ENCODE measurements at places on chromosomes 2 and 18. TPM values are rescaled to one million over a fixed set of nuclear protein-coding genes. Genes with fewer than 3 reads are reported as not detected.
A peak's percentile ranks its signal among the peaks of the same experiment; 100 is the strongest.

DNA sequence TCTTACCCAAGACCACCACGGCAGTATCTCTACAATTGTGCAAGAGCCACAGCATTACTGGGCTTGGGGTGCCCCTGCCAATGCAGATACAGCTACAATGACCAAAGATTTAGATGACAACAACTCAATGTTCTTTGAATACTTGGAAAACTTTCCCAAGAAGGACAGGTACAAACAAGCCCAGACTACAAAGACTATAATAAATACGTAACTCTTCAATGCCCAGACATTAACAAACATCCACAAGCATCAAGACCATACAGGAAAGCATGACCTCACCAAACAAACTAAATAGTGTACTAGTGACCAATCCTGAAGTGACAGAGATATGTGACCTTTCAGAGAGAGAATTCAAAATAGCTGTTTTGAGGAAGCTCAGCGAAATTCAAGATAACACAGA, 62.8 kb downstream of the ICA1L start:
- no peak for DNase-seq

DNA sequence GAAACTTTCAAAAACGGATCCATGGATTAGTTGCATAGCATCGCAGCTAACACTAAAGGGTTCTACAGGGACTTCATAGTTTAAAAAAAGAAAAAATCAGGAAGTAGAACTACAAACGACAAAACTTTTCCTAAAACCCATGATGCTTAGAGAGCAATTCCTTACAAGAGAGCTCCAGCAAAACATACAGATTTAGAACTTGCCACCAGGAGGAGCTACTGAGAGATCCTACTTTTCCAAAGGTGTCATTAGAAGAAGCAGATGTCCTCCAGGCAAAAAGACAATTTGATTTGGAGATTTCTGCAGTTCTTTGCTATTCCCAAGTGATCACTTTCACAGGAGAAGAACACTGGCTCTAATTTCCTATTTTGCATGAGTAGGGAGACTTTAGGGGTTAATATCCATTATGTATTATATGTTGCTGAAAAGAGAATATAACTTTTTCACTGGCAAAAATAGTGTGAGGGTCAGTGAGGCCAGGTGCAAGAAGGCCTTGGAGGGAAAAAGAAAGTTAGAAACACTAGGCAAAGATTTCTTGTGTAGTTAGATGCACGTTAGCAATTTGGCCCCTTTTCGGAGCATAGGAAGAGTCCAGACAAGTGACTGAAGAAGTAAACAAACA, 436.2 kb downstream of the SUCLG1 start:
- DNase-seq: no peak

NYAP2 gene
- not detected for polyA plus RNA-seq

DNA sequence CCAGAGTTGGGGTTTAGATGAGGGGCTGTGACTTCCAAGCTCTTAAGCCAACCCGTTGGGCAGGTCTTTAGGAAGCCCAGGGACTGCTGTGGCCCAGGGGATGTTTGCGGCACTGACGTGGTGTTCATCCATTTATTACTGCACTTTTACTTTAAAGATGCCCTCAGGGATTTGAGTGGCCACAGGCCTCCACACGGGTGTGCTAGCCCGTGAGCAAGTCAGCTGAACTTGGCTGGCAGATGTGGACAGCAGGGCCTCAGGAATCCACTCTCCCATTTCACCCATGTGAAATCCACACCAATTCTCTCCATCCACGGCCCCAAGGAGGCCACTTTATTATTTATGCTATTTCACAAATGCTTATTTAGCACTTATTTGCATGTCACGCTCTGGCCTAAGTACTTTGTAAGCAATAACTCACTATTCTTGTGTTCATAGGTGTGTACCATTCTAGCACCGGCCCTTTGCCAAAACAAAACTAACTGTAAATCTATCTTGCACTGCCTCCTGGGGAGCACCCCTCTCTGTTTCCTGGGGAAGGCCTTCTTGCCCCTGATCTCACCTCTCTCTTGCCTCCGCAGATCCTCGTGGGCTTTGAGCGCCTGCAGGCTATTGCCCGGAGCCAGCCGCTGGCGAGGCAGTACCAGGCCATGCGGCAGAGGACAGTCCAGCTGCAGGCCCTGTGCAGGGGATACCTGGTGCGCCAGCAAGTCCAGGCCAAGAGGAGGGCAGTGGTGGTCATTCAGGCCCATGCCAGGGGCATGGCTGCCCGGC, 39.1 kb upstream of the GPR17 start:
- no peak for DNase-seq

GRCh38 chr2:24710806-24711205, 82.4 kb downstream of the PTRHD1 start:
- no peak for DNase-seq

KLHL29 gene
- 1.0 TPM for polyA plus RNA-seq

GRCh38 chr2:176581557-176582165, 312.4 kb downstream of the MTX2 start:
- DNase-seq: no peak

DNA sequence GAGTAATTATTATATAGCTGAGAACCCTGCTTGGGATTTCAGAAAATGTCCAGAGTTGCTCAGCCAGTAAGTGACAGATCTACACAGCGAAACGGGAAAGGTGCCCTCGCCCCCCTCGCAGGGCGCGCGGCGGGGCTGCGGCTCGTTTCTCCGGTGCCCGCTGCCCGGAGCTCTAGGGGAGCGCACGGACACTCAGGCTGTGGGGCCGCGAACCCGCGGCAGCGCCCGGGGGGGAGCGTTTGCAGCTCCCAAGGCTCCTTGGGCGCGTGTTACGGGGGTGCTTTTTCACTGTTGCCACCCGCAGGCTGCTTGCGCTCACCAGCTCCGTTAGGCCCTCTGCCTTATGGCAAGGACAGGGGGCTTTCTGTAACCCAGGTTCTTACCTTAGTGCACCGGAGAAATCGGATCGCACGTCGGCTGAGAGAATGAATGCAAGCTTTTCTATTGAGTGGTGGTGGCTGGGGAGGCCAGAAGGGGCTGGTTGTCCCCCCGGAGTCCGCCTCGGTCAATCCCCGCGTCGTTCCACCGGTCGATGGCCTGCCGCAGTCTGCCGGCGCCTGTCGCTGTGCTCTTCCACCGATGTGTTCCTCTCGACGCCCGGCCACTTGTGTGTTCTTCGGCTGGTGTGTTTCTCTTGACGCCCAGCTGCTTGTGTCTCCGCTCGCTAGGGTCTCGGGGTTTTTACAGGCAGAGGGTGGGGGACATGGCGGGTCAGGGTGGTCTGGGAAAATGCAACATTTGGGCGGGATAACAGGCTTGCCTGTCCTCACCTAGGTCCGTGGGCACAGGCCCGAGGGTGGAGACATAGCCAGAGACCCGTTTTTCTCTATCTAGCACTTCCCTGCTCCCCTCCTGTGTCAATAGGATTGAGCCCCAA, 758.8 kb upstream of the DDX18 start:
- no peak for DNase-seq

DNA sequence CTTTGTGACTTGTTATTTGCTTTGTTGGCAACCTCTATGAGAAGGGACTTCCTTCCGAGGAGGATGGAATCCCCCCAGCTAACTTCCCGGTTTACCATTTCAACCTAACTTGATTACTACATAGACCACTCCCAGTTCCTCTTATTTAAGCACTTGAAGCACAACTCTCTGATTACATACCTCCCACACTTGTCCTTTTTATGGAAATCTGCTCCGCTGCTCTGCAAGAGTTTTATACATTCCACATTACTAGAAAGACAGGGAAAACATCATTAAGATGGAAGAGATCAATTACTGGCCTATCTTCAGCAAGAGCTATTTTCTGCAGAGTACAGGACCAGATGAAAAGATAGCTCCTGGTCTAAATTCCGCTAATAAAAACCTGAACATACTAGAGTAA, 160.0 kb upstream of the PGAP1 start:
- DNase-seq: no peak

DNA sequence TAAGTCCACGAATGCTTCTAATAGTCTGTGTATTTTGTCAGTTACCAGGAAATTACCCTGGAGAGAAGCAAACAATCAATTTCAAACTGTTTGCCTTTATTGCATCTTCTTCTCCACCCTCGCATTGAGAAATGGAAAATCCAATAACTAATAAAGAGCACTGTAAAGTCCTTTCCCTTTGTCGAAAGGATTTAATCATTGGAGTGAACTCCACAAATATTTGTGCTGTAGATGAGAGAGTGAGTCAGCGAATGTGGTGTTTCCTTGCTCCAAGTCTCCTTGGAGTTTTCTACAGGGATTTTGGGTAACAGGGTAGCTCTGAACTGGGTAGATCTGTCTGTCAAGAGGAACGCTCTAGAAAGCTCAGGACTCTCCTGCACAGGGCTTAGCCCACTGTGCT, 240.2 kb downstream of the KCNS3 start:
- no peak for DNase-seq

DNA sequence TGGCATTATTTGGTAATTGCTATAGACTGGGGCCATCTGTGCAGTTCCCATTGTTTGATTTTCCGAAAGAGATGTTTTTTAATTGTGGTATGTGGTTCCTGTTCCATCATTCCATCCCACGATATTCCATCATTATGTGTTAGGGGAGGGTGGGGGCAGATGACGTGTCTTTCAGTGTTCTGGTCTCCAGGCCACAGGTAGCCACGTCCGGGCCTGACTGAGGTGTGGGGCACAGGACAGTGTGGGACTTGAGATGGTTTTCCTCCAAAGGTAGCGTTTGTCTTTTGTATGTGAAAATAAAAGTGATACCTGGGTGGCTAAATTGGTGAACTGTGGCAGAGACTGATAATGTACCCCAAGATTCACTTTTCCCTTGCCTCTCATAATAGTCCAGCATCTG, 192.2 kb upstream of the HAAO start:
- DNase-seq: no peak

DNA sequence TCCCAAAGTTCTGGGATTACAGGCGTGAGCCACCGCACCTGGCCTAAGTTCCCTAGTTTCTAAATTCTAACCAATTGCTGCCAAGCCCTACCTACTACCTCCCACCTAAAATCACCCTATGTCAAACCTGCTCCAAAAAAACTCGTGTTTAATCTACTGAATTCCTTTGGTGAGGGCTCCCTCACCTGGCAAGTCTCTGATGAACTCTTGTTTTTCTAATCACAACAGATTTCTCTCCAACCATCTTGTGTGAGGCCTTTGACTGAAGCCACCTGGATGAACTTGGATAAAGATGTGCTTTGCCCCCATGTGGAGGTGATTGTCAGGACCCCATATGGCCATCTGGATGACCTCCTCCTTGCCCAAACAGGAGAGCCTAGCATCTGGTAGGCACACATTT, 17.4 kb upstream of the SLC35G4 start:
- no peak for DNase-seq

- peak; percentile 62 for DNase-seq
These were observed 36.4 kb downstream of the WDSUB1 start for GRCh38 chr2:159249990-159250715.

- no peak for DNase-seq
These were observed 255.8 kb downstream of the FBXO15 start for GRCh38 chr18:73891572-73892421.

CLHC1 gene
- 1.7 TPM for polyA plus RNA-seq

- no peak for DNase-seq
These were observed 3.6 kb downstream of the ARID5A start for GRCh38 chr2:96540136-96540535.

GRCh38 chr18:44411976-44412375, 268.7 kb upstream of the SETBP1 start:
- no peak for DNase-seq

CSRNP3 gene
- 0.77 TPM for polyA plus RNA-seq

FEV gene
- polyA plus RNA-seq: not detected

DNA sequence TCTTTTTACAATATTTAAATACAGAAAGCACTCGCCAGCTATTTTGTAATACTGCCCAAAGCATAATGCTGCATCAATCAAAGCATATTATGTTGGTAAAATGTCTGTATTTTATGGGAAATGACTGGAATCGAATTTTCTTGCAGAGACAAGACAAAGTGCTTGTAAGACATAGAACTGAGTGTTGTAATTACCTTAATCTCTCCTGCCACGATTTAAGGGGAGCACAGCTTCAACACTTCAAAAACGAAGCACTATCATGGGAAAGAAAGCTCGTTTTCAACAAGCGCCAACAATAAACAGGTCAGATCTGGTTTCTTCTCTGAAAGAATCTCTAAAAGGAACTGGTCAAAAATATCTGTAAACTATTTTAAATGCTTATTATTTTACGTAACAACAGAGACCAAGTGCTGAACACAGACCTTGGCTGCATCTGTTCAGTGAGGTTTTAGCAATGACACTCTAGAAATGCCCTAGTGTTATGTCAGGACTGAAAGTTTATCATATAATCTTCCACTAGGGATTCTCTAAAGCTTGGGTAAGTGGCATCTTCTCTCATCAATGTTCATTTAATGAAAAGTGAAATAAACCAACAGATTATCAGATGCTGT, 19.0 kb downstream of the RND3 start:
- no peak for DNase-seq

SLC9A2 gene
- polyA plus RNA-seq: not detected

GRCh38 chr2:203706403-203706802, at the start of gene CD28:
CD28 (plus strand) TSS chr2:203706639; CDS start chr2:203706697, 58 bp downstream.
- DNase-seq: peak; percentile 19

DNA sequence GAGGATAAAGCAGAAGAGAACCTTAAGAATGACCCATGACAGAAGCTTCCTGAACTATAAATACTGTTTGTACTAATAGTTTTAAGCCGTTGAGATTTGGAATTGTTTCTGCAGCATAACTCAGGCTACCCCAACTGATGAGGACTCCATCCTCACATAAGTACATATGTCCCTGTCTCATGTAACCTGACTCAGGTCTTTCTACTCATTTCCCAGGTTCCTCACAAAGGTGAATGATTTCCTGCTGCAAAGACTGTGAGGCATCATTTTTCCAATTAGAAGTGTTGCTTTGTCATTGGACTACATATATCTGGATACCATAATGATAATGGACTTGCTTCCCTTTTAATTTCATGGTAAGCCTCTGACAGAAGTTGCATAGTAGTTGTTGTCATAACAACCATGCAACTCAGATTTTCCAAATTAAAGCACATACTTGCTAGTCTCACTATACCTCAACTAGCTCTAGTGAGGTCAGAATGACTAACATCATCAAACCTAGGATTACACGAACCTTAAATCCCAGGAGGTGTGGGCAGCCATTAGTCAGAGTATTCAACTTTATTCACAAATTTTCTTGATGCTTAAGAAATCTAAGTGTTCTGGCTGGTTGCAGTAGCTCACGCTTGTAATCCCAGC, 38.0 kb upstream of the NEDD4L start:
- no peak for DNase-seq

DNA sequence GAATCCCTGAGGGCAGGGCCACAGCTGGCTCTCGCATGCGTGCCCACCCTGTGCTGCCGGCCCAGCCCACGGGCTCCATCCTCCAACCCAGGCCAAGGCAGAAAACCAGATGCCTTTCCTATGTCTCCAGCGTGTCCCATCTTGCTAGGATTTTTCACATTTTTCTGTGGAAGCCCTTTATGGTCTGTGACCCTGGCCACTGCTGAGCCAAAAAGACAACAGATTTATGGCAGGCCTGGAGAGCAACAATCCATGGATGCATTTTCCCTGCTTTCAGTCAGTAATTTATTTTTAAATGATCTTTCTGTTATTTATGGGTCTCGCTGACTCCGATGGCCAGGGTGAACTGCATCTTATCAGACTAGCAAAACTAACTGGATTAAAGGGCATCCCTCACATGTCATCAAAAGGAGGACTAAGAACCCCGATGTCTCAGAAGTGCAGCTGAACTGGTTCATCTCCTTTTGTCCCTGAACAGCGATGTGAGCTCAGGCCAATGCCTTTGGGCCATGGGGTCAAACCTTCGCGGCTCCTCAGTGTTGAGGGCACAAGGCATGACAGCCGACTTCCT, 346.0 kb downstream of the CYRIA start:
- no peak for DNase-seq

- no peak for DNase-seq
These were observed 24.4 kb upstream of the ACKR3 start for GRCh38 chr2:236545248-236545658.
